ENCODE measurements at places on chromosomes 3 and 15. TPM values are rescaled to one million over a fixed set of nuclear protein-coding genes. Genes with fewer than 3 reads are reported as not detected.

Gene BCHE
- 1.0 TPM for total RNA-seq

Gene MITF
- total RNA-seq, result 6.6 TPM

Gene SNX22
- total RNA-seq, result 1.3 TPM

Gene C15orf62
- 0.13 TPM for total RNA-seq

Gene GOLGA6B
- total RNA-seq, result 0.06 TPM

Gene HCN4
- total RNA-seq, result 0.31 TPM

Gene KBTBD13
- total RNA-seq, result not detected

Gene RARB
- total RNA-seq, result 9.5 TPM

Gene C15orf39
- 30.9 TPM for total RNA-seq

Gene GCSAM
- total RNA-seq, result not detected

Gene TRPM1
- total RNA-seq, result not detected

Gene TUSC7
- total RNA-seq, result not detected

Gene NR1I2
- total RNA-seq, result not detected

Gene HES1
- 11.5 TPM for total RNA-seq

Gene ARNT2
- 16.5 TPM for total RNA-seq

Gene ADIPOQ
- not detected for total RNA-seq

Gene SAXO2
- total RNA-seq, result 2.2 TPM

Gene FBXW12
- total RNA-seq, result not detected

Gene GABRB3
- total RNA-seq, result 74.5 TPM

Gene BFSP2
- not detected for total RNA-seq

Gene NPAP1
- not detected for total RNA-seq

Gene SNTN
- total RNA-seq, result not detected

Gene SPESP1
- not detected for total RNA-seq

Gene HDC
- 0.12 TPM for total RNA-seq

Gene OR5H15
- not detected for total RNA-seq

Gene PLA2G4E
- total RNA-seq, result 0.03 TPM

Gene FRG2C
- not detected for total RNA-seq

Gene KATNBL1
- total RNA-seq, result 32.9 TPM

Gene TRPC1
- total RNA-seq, result 6.8 TPM

Gene FBXO22
- 79.4 TPM for total RNA-seq

Gene CFAP161
- total RNA-seq, result not detected

Gene SOX14
- not detected for total RNA-seq

Gene ONECUT1
- 0.24 TPM for total RNA-seq

Gene SLC6A1
- total RNA-seq, result not detected

Gene OIP5
- total RNA-seq, result 13.0 TPM

Gene ZNF860
- total RNA-seq, result 1.1 TPM

Gene GNAT1
- total RNA-seq, result not detected

Gene A4GNT
- not detected for total RNA-seq

Gene NAALADL2
- total RNA-seq, result not detected

Gene TM4SF18
- 32.0 TPM for total RNA-seq

Gene RAB27A
- 12.0 TPM for total RNA-seq

Gene ISL2
- 4.3 TPM for total RNA-seq

Gene RTP1
- total RNA-seq, result not detected

Gene TRIM59
- total RNA-seq, result 9.4 TPM

Gene LDHAL6B
- not detected for total RNA-seq

Gene CHL1
- total RNA-seq, result not detected

Gene DPH3
- total RNA-seq, result 30.1 TPM

Gene COL7A1
- total RNA-seq, result 147 TPM

Gene CLRN1
- not detected for total RNA-seq

Gene UBE3A
- 22.5 TPM for total RNA-seq

Gene P4HTM
- total RNA-seq, result 20.2 TPM

Gene DAG1
- total RNA-seq, result 59.8 TPM

Gene PROS1
- 13.8 TPM for total RNA-seq

Gene ULK4
- total RNA-seq, result 5.6 TPM

Gene MOBP
- total RNA-seq, result not detected

Gene SAMD7
- not detected for total RNA-seq

Gene TMCO5A
- total RNA-seq, result not detected

Gene RBSN
- total RNA-seq, result 10.5 TPM
